ENCODE measurements at places on chromosomes 7 and 10.
A peak's percentile ranks its signal among the peaks of the same experiment; 100 is the strongest.

- no peak for DNase-seq
Measured at GRCh38 chr10:48199580-48200377, 74.7 kb downstream of the FRMPD2 start.

DNA sequence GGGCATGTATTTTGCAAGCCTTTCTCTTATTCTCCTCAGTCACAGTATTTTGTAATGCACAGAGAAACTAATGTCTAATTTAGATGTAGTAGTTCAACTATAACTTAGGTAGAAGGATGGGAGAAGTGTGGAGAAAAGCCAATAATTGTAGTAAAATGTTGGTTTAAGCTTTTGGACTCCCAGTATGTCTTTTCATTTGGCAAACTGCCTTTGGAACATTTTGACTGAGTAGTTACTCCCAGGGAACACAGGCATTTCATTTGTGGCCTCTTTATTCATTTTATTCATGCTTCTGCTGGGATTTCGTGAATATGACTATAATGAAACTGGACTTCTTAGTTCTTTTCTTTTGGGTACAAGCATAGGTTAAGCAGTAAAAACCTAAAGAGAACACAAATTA lies 79.0 kb downstream of the EXOC4 start:
- DNase-seq, result no peak

DNA sequence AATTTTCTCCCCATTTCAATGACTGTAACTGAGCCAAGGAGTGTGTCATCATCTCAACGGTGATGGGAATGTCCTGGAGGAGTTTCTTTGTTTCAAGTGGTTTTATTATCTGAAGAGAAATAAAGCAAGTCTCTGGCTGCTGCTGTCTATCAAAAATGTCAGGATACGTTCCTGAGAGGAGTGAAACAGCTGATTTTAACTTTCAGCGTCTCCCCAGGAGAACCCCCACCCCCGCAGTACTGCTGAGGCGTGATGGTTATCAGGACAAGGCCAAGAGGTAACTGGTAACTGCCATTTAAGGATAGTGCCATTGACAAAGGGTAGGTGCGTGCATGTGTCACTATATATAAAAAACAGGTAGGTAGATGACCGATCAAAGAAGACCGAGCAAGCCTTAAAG lies 70.3 kb upstream of the LRGUK start:
- DNase-seq, result no peak

DNA sequence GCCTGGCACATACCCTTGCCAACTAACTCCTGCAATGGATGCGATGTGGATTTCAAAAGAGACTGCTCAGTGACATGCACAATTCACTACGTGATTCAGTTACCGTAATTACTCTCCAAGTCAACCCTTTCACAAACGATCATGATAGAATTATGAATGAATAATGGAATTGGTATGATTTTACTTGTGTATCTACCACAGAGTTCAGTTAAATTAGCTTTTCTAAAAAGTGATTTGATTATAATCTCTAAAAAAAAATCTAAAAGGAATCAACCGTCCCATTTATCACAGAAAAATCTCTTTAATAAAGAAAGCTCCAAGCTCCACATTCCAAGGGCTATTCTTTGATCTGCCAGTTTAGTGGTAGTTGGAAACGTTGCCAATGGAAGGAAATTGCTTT lies 30.4 kb upstream of the RSU1 start:
- DNase-seq, result no peak

DNA sequence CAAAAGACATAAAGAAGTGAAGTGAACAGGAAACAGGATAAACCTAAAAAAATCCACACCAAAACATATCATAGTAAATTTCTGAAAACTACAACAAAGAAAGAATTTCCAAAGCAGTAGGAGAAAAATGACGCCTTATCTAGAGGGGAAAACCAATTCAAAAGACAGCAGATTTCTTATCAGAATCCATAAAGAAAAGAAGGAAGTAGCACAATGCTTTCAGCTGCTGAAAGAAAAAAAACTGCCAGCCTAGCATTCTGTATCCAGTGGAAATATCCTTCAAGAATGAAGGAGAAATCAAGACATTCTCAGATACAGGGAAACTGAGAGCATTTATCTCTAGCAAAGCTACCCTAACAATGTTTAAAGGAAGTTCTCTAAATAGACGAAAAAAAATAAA lies 37.8 kb downstream of the PDLIM1 start:
- no peak for DNase-seq

DNA sequence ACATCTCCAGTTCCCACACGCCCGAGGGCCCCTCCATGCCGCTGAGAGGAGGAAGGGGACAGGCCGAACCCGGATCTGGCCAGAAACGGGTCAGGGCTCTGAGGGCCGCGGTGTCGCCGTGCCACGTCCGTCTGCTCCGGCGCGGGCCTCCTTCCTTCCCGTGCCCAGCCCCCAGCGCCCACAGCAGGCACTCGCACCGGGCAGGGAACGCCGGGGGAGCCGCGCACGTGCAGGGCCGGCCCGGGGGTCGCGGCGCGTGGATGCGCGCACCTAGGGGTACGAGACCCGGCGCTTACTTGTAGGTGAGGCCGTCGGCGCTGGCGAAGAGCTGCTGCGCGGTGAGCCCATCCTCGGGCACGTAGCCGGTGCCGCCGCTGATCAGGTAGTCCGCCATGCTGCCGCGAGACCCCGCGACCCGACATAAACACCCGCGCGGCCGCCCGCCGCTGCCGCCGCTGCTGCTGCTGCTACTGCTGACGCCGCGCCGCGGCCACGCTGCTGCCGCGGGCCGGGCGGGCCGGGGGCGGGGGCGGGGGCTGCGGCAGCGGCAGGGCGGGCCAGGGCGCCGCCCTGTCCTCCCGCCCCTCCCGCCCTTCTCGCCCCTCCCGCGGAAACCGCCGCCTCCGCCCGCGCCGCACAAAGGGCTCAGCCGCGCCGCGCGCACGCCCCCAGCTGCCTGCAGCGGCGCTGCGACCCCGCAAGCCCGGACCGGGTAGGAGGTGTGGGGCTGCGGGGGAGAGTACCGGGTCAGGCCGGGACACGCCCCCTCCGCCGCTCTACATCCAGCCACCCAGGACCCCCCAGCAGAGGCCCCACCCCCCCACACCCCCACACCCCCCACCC lies 4.1 kb downstream of the IMPDH1 start:
- DNase-seq, result peak; percentile 59

DNA sequence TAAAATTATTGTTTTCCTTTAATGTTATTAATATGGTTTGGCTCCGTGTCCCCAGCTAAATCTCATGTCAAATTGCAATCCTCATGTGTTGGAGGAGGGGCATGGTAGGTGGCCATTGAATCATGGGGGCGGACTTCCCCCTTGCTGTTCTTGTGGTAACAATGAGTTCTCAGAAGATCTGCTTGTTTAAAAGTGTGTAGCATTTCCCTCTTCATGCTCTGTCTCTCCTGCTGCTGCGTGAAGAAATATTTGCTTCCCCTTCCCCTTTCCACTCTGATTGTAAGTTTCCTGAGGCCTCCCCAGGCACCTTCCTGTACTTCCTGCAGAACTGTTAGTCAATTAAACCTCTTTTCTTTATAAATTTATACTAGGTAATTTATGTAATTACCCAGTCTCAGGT lies 27.5 kb downstream of the VIM start:
- no peak for DNase-seq

DNA sequence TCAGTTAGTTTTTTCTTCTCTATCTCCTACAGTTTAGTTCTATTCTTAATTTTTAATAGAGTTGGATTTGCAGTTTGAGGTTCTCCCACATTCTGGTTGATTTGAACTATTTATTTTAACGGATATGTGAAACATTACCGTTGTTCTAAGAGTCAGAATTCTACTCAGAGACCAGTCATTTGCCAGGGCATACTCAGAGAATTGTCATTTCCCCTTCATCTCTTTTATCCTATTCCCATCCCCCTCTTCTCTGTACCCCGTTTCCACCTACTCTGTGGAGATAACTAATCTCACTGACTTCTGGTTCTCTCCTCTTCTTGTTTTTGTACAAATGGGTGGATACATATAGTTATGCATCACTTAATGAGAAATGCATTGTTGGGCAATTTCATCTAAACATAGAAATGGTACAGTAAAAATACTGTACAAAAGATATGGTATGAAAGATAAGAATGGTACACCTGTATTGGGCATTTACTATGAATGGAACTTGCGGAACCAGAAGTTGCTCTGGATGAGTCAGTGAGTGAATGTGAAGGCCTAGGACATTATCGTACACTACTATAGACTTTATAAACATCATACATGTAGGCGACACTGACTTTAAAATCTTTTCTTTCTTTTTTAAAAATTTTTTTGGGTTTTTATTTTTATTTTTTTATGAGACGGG lies 53.1 kb downstream of the INPP5F start:
- DNase-seq, result no peak

GRCh38 chr7:145105561-145105960 lies 269.7 kb upstream of the TPK1 start:
- DNase-seq, result no peak

DNA sequence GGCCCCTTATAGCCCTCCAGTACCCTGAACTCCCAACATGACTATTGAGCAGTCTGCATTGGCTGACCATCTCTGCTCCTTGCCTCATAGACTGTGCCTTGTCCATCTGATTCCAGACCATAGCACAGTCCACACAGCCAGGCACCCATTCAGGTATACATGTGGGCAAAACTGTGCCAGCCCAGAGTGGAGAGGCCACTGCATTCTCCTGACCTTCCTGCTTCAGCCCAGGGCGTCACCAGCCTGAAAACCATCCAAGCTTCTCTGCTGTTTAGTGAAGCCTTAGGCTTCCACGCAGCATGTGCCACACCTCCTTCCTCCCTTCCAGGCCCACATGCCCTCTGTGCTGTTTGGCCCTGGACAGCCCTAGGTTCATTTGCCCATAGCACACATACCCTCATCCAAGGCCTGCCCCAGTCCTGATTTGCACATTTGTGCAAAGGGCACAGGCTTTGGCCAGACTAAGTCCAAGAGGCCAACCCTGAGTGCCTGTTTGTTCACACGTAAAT lies 10.5 kb downstream of the DDX56 start:
- no peak for DNase-seq

DNA sequence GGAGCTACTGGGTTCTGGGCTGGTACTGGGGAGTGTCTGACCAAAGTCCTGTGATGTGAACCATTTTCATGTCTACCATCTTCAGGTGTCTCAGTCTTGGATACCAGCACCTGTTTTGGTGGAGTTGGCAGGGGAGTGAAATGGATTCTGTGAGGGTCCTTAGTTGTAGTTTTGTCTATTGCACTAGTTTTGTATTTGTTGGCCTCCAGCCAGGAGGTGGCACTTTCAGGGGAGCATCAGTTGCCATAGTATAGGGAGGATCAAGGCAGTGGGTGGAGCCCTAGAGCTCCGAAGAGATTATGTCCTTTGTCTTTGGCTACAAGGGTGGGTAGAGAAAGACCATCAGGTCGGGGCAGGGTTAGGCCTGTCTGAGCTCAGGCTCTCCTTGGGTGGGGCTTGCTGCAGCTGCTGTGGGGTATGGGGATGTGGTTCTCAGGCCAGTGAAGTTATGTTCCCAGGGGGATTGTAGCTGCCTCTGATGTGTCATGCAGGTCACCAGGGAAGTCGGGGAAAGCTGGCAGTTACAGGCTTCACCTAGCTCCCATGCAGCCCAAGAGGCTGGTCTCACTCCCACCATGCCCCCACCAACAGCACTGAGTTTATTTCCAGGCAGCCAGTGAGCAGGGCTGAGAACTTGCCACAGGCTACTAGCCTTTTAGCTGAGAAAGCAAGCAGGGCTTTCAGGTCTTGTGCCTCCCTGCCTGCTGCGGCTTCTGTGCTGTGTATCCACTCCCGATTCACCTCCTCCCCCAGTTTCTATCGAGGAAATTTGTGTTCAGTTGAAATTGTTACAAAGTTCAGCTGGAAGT lies 153.1 kb downstream of the ZNF365 start:
- DNase-seq, result no peak

DNA sequence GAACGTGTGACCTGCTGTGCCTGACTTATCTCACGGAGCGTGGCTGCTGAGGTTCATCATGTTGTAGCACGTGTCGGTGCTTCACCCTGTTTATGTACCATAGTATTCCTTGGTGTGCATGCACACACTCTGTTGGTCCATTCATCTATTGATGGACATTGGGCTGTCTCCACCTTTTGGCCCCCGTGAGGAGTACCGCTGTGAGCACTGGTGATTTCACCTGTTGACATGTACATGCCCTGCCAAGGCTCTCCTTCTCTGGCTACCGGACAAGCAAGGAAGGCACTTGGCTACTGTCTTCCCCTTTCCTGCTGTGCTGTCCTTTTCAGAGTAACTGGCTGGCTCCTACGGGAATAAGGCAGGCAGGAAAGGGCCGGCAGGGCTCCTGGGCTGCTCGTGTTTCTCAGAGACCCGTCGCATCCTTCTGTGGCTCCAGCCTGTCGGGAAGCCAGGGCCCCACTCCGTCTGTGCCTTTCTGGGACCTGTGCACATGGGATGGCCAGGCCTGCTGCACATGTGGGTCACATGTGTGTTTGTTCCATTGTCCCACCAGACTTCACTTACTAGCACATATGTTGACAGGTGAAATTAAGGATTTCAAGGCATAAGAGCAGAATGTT lies 17.8 kb upstream of the TBRG4 start:
- DNase-seq, result no peak

DNA sequence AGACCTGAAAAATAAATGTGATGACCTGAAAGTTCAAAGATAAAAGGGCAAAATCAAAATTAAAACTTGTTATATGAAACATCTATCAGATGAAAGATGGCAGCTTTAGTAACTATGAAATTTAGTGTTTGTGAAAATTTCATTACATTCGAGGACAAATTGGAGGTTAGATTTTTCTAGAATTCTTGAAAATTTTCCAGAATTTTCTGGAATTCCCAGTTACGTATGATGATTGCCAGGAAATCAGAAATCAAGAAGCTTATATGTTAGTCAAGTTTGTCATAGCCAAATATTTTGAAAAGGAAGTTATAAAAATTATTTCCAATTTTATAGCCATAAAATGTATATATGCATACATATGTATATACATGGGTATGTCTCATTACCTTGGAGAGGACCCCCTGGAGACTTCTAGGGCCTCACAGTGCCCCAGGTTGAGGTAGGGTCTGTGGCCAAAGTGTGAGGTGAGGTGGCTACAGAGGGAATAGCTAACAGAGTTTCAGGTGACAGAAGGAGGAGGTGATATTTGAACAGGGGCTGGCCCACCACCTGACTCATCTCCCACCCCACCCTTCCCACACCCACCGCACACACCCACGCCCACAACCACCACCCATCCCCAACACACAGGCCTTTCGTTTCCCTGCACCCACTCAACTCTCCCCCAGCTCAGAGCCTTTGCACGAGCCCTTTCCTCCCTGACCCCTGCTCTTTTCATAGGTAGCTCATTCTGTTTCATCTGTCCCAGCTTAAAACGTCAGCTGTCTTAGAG lies 21.5 kb downstream of the C10orf105 start:
- DNase-seq, result peak; percentile 58

DNA sequence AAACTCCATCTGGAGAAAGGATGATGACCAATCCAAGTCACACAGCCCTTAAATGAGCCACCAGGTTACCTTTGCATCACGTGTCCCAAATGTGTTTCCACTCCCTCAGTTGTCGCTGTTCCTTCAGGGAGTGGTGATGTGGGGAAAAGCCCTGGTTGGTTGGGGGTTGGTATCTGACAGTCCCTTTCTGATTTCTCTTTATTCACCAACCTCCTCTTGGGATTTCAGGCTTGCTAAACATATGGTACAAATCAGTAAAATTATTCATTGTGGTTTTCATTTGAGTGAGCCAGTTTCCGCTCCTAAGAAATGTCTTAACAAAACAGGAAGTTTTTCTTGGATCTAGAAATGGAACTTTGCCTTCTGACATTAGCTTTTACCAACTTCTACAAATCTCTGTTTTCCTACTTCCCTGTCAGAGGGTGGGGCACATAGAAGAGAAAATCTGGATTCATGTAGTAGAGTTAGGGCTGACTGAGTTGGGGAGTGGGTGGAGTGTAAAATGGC lies 40.0 kb upstream of the KMT2E start:
- DNase-seq, result peak; percentile 30
